ENCODE measurements at places on chromosomes 1 and 21.

- peak; percentile 43 for DNase-seq
Measured at GRCh38 chr1:118101515-118101844, 83.5 kb downstream of the SPAG17 start.

- no peak for DNase-seq
Measured at GRCh38 chr1:27356619-27357280, 10.0 kb downstream of the MAP3K6 start.

DNA sequence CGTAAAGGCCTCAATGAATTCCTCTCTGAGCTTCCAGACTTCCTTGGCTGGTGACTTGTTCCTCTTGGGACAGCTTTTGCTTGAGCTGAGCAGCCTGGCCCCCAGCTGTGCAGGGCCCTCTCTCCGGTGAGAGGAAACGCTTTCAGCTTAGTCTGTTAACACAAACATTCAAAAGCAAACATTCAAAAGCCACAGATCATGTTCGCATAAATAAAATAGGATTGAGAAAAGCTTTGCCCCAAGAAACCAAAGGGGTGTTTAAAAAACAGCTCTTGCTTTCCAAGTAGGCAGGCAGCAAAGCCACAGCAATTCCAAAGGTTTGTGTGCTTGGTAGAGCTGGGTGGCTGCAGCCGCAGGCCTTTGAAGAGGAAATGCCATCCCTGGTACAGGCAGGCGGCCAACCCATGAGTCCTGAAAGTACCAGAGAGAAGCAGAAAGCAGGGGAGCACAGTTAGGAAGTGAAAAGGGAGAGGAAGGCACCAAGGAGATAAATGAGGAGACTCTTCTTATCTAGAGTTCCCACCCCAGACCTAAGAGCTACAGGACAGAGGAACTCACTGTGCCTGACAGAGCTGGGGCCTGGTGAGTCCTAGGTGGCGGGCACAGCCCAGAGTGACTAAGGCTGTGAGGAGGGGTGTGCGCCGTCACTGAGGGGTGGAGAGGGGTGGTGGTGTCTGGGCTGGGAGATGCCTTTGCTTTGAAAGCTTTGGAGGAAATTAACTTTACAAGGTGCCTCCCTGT is 48.4 kb downstream of the CCN1 start:
- DNase-seq, result no peak

GRCh38 chr1:4838231-4838630 is 183.8 kb downstream of the AJAP1 start:
- no peak for DNase-seq

DNA sequence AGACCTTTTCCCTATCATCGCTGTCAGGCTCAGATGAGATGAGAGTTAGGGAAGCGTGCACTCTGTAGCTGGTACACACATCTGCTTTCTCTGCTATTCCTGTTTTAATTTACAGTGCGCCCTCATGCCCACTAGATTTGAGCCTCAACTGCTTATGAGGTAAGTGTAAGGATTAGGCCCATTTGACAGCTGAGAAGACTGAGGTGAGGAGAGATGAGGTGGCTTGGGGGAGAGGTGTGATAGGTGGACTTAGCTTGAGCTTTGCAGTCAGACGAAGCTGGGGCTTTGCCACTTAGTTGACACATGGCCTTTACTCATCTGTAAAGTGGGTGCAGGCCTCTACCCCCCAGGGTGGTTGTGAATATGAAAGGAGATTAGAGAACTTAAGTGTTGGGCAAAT is 8.5 kb downstream of the TMEM61 start:
- no peak for DNase-seq

GRCh38 chr1:230629511-230629910 is 12.8 kb upstream of the COG2 start:
- no peak for DNase-seq

DNA sequence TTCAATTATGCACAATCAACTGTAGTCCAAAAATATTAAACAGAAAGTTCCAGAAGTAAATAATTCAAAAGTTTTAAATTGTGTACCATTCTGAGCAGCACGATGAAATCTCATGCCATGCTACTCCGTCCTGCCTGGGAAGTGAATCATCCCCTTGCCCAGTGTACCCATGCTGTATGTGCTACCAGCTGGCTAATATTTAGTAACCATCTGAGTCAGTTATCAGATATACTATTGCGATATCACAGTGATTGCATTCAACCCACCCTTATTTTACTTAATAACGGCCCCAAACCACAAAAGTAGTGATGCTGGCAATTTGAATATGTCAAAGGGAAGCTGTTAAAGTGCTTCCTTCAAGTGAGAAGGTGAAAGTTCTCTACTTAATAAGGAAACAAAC is 56.2 kb downstream of the EVI5 start:
- no peak for DNase-seq

GRCh38 chr1:39836595-39837110 is 46.7 kb downstream of the TRIT1 start:
- no peak for DNase-seq

DNA sequence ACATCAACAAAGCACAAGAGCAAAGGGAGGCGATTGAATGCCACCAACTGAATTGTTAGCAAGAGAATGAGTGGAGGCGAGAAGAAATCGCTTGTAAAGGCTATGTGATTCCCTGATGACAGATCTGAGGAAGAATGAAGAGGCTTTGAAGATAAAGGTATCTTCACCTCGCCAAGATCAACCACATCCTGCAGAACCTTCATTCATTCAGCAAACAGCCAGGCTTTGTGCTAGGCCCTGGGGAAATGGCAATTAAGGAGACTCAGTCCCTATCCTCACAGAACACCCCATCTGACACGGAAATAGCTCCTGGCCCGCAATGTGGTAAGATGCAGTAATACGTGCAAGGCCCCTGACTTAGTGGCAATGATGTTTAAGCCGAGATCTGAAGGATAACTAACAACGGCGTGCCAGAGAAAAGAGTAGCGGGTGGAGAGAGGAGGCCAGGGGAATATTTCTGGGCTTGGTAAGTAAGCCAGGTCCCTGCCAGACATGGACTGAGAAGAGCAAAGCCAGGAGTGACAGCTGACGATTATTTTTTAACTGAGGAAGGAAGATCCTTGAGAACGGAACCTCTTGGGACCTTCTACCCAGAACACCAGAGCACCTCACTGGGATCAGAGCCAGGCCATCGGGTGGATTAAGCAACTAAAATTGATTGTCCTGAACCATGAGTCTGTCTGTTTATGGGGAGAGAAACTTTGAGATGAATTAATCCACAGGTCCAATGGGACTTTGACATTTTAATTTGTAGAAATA is 4.6 kb upstream of the VSIG8 start:
- no peak for DNase-seq

DNA sequence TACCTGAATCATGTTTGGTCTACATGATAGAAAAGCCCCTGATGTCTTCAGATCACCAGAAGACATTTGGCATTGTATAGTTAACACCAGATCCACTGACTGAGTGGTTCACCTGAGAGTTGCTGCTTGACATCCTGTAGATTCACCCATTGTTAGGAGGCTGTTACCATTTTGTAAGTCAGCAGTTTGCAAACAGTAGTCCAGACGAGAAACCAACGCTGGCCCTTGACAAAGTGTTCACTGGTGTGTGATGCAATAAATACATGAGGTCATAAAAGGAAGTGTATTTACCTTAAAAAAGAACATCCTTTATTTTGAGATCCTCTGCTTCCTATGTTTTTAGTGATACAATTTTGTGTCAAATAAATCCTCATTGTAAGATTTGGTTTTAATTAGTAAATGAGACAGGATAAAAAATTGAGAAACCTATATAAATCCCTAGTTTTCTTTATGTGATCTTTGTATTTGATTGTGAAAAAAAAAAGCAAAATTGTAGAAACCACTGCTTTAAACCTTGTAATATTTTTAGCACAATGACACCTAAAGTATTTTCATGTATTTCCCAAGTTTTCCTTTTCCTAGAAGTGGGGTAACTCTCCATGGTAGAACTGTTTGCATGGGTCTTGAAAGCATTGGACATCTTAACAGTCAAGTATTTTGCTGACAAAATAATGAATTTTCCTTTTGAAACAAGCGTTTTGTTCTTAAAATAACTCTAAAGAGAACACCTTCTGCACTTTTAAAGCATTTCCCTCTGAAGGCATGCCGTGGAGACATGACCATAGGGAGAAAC is 204.3 kb downstream of the FGGY start:
- no peak for DNase-seq

DNA sequence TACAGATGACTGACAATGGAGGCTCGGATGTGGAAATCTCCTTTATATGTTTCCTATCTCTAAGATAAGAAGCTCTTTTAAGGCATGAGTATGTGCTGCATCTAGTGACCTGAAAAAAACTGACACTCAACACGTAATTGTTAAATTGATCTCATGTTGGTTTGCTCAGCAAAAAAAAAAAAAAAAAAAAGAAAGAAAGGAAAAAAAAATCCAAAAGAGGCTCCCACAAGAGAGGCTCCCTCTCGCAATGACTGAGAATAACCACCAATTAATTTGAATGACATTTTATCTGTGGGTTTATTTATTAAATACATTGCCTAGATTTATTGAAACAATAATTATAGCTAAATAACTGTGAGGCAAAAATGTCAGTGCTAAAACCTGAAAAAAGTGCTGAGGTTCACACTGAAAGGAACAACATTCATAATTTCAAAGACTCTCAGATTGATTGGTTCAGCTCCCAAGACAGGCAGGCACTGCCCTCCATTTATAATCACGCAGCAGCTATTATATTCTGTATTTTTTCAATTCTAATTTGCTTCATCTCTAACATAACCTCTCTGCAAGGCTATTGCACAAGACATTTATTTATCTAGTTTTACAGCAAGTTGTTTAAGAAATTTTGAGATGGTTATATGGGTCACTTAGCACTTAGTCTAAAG is 184.5 kb upstream of the TMPRSS15 start:
- no peak for DNase-seq

GRCh38 chr21:34950980-34951379 is 98.1 kb downstream of the RUNX1 start:
- DNase-seq, result no peak

- no peak for DNase-seq
Measured at GRCh38 chr1:31207569-31207968, 32.1 kb downstream of the NKAIN1 start.

- no peak for DNase-seq
Measured at GRCh38 chr1:35847935-35848565, 35.0 kb upstream of the AGO1 start.

DNA sequence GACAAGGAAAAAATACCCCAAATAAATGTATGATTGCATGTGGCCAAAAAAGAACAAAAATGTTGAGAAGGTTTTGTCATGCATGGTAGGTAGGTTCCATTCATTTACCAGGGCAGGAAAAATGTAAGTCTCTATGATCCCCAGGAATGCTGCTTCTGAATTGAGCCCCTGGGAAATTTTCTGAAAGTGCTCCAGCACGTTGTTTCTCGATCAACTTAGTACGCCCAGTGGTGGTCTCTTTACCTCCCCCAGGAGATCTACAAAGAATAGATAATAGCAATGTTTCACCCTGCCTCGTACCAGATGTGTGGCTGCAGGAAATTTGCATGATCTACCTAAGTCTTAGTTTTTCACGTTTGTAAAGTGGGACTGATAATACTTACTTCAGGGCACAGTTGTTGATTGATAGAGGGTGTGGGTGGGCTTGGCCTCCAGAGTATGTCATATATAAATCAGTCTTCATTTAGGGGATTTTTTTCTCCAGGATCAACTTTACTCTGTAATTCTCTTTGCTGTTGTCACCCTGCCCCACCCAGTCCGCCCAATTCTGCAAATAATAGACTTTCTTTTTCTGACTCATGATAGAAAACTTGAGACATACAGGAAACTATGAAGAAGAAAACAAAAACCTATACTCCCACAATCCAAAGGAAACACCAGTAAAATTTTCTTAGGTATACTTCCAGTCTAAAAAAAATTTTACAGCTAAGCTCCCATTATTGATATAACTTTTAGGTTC is 462.0 kb upstream of the RUNX1 start:
- DNase-seq, result peak; percentile 17

- peak; percentile 61 for DNase-seq
Measured at GRCh38 chr1:166379447-166379846, 212.6 kb upstream of the FAM78B start.

- no peak for DNase-seq
Measured at GRCh38 chr1:228180959-228181644, 15.5 kb downstream of the IBA57 start.

DNA sequence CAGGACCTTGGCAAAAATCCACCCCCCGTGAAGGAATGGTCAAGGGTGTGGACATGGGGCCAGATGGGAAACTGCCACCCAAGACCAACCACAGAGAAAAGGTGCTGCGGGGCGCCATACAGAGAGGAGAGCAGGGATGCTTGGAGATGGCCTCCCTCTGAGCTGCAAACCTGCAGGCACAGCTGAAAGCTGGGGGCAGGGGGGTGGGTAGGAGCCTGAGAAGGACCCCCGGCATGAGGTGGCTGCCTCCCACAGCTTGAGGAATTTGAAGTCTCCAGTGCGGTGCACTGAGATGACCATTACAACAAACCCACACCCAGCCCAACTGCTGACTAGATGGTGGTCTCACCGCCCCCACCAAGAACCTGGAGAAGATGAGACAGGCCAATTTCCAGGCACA is 84.8 kb downstream of the WDR4 start:
- DNase-seq, result no peak

DNA sequence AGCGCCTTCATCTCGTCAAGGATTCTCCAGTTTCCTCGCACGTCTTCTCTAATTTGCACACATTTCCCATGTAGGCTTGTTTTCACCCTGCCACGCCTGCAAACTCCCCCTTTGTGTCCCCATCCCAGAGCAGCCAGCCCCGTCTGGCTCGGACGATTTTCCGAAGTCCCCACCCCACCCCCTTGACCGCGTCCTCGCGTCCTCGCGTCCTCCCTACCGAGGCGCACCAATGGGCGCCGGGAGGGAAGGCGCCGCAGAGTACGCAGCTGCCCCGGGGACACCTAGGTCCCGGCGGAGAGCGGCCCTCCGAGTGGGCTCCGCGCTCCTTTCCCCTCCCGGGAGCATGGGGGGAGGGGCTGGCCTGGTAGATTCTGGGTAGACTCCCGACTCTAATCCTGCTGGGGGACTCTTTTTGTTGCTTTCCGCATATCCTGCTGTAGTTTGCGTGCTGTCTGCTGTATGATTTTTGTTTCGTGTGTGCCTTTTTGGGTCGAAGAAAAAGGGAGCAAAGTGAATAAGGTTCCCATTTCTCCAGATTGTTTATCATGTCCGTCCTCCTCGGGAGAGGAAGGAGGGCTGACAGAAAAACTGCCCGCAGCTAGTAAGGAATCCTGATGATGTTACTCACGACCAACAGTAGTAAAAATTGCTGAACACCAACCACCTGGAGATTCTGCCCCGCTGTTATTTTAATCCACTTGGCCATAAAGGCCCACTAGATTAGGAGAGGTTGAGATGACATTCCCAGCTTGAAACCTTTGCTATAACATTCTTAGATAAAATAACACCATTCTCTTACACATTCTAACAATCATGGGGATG is 1.5 kb downstream of the CACHD1 start:
- DNase-seq, result no peak

DNA sequence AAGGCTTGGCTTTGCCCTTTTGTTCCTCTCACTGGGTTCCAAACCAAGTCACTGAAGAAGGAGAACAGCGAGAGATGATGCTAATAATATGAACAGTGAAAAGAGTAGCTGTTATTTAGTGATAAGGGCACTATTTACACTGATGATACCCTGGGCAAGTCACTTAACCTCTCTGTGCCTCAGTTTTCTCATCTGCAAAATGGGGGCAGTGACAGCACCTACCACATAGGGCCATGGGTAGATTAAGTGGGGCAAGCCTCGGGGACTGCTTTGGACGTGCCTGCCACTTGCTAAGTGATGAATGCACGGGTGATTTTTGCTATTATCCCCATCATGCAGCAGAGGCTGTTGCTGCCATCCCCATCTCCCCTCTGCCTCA is 9.2 kb downstream of the ATP13A2 start:
- DNase-seq, result no peak

GRCh38 chr1:21716169-21716568 is 47.0 kb upstream of the RAP1GAP start:
- no peak for DNase-seq
